ENCODE measurements at places on chromosomes 6 and 20. TPM values are rescaled to one million over a fixed set of nuclear protein-coding genes. Genes with fewer than 3 reads are reported as not detected.

CYP24A1 gene
- not detected for polyA plus RNA-seq

KHDC1L gene
- polyA plus RNA-seq, result not detected

FAM162B gene
- not detected for polyA plus RNA-seq

JPH2 gene
- polyA plus RNA-seq, result not detected

WRNIP1 gene
- 47.0 TPM for polyA plus RNA-seq

ZNF217 gene
- 0.06 TPM for polyA plus RNA-seq

EYA2 gene
- polyA plus RNA-seq, result not detected

HLA-DRA gene
- polyA plus RNA-seq, result not detected

Measured in Purkinje cell (primary cell).